ENCODE measurements at places on chromosomes 5 and 9.

GRCh38 chr9:117466111-117466510, 51.3 kb upstream of the ASTN2 start:
- no peak for DNase-seq

GRCh38 chr9:109440117-109440515, 58.0 kb downstream of the PTPN3 start:
- no peak for DNase-seq

GRCh38 chr9:16519001-16519400, 351.5 kb downstream of the BNC2 start:
- no peak for DNase-seq

- DNase-seq = no peak
Measured at GRCh38 chr9:123713282-123713681, 216.6 kb downstream of the DENND1A start.

DNA sequence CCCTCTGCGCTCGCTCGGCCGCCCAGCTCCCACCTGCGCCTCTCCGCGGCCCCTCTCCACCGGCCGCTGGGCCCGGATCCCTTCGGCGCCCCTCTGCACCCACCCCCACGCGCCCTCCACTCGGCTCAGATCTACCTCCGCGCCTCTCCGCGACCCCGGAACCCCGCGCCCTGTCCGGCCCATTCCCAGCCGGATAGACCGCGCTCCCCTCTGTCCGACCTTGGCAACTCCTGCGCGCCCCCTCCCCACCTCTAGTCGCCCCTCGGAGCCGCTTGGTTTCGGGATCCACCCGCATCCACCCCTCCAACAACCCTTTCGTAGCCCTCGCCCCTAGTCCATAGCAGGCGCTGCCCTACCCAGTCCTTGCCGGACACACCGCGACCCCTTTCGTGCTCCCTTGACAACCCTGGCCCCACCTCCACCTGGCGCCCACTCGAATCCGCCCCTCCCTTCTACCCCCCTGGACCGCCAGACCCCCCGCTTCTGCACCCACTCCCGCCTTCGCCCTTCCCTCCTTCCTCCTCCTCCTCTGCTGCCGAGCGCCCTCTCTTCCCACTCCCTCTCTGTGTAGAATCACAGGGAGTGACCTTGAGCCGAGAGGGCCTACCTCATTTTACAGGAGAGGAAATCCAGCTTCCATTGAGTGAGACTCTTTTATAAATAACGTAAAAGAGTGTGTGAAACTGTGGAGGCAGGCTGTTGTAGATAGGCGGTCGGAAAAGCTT, 525 bp upstream of the AK3 start:
- peak; percentile 14 for DNase-seq

DNA sequence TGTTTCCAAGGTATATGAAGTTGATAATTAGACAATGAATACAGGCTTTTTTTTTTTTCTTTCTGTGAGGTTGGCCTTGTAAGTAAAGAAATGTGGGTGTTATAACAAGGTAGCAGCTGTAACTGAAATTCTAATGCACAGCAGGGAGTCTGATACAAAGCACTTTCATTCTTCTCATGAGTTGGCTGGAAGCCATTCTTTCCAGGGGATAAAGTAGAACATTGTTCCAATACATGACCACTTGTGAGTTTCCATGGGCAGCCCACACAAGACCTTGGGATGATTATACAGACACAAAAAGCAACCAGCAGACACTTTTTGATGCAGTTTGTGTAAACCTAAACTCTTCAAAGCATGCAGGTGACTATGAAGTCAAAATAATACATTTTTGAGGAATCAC, 1785.9 kb upstream of the WWC1 start:
- DNase-seq = no peak

DNA sequence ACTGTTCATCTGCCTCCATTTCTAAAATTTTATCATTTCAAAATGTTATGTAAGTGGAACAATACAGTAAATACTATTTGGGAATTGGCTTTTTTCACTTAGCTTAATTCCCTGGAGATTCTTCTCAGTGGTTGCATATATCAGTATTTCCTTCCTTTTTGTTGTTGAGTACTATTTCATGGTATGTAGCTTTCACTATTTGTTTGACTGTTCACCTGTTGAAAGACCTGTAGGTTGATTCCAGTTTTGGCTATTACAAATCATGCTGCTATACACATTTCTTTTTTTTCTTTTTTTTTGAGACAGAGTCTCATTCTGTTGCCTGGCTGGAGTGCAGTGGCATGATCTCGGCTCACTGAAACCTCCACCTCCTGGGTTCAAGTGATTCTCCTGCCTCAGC, 33.0 kb upstream of the PWWP2A start:
- no peak for DNase-seq

Data from hematopoietic multipotent progenitor cell treated with erythropoietin and hydrocortisone succinate and interleukin-3 and kit ligand, for 15 days (in vitro differentiated cells).